ENCODE measurements at places on chromosomes 11 and 22. TPM values are rescaled to one million over a fixed set of nuclear protein-coding genes. Genes with fewer than 3 reads are reported as not detected.

- DNase-seq: no peak
- peaks cover 2% of the 10 kb centered on the region for H3K27me3 ChIP-seq
- no peak overlapping the region for H3K27ac ChIP-seq
Measured at GRCh38 chr11:60814112-60814511, 27.8 kb upstream of the CCDC86 start.

GRCh38 chr11:35276396-35277145, 137.6 kb downstream of the CD44 start:
- H3K4me1 ChIP-seq: peaks cover 51% of the 10 kb centered on the region
- no peak overlapping the region for H3K4me3 ChIP-seq
- DNase-seq: no peak
- H3K36me3 ChIP-seq: peaks cover 4% of the 10 kb centered on the region
- H3K27ac ChIP-seq: peak overlapping the region; percentile 37
- H3K27me3 ChIP-seq: peaks cover 12% of the 10 kb centered on the region

Gene JHY
- 0.71 TPM for total RNA-seq

Gene SLC35E4
- 8.3 TPM for total RNA-seq

DNA sequence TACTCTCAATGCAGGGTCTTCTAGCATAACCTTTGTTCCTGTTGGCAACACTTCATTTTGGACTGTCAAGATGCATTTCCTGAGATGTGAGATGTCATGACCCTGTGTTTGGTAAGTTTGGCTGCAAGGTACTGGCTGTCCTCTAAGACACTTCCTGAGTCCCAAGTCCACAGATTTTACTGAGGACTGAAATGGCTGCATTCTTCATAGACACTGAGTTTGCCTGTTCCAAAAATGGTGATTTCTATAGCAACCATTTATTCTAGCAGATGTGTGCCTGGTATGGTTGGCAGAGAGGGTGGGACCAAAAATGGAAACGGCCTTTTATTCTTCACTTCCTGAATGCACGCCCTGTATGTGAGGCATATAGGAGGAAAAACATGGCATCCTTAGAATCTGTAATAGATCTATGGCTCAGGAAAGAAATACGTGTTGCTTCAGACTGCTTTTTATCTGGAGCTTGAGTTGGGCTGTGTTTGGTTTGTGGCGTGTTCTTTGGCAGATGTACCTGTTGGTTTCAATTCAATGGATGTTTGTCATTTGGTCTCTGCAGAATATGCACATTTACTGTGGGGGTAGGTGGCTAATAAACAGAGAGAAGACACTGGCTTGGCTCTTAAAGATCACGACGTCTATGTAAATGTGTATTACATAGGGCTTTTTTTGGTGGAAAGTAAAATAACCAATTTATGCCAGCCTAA, 62.4 kb downstream of the ZBTB16 start:
- H3K27me3 ChIP-seq: peaks cover 18% of the 10 kb centered on the region
- no peaks in the 10 kb centered on the region for H3K36me3 ChIP-seq
- no peak overlapping the region for H3K4me3 ChIP-seq
- no peak for DNase-seq

- no peaks in the 10 kb centered on the region for H3K27me3 ChIP-seq
- H3K4me3 ChIP-seq: no peak overlapping the region
- H3K36me3 ChIP-seq: peaks cover 20% of the 10 kb centered on the region
- peaks cover 6% of the 10 kb centered on the region for H3K4me1 ChIP-seq
- H3K27ac ChIP-seq: no peak overlapping the region
Measured at GRCh38 chr11:898540-899190, 11.9 kb downstream of the CHID1 start.

Gene CHADL
- 0.36 TPM for total RNA-seq
